ENCODE measurements at places on chromosomes 3 and 15.

GRCh38 chr15:61938249-61938648, 122.0 kb downstream of the VPS13C start:
- no peak for DNase-seq

GRCh38 chr3:54777141-54777540, 150.7 kb downstream of the LRTM1 start:
- no peak for DNase-seq

- DNase-seq: no peak
Observed at GRCh38 chr3:171000281-171000680, 26.2 kb downstream of the SLC2A2 start.

GRCh38 chr15:77611767-77612166, 20.9 kb downstream of the LINGO1 start:
- no peak for DNase-seq

DNA sequence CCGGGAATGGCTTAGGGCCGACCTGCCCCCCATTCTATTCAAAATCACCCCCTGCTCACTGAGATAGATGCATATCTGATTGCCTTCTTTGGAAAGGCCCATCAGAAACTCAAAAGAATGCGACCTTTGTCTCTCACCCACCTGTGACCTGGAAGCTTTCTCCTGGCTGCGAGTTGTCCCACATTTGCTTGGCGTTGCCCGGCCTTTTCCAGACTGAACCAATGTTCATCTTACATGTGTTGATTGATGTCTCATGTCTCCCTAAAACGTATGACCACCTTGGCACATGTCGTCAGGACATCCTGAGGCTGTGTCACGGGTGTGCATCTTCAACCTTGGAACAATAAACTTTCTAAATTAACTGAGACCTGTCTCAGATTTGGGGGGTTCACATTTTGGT, 3.4 kb upstream of the MUC20 start:
- no peak for DNase-seq

GRCh38 chr15:84992157-84992944, 10.7 kb downstream of the PDE8A start:
- DNase-seq: no peak

All from NCI-H1436 treated with DMSO at 0.1 percent for 48 hours (cell line).